ENCODE measurements at places on chromosomes 13 and 19. TPM values are rescaled to one million over a fixed set of nuclear protein-coding genes. Genes with fewer than 3 reads are reported as not detected.
A peak's percentile ranks its signal among the peaks of the same experiment; 100 is the strongest.

DNA sequence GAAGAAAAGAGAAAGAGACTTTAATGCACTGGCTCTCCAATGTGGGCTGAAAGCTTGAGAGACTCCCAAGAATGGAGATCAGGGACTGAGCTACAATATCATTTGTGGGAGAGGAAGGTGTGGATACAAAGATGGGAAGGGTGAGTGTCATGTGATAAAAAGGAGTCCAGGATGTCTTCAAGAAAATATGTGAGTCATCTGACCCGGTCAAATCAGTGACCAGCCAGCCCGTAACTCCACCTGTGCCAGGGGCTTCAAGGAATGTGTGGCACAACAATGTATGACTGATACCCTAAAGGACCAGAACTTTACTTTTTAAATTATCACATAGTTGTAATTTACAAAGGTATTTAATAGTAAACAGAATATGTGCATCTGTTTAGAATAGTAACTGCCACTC, 97.2 kb downstream of the DOCK9 start:
- no peak overlapping the region for H3K4me3 ChIP-seq
- peaks cover 2% of the 10 kb centered on the region for H3K4me1 ChIP-seq
- no peaks in the 10 kb centered on the region for H3K27me3 ChIP-seq
- no peak overlapping the region for H3K27ac ChIP-seq
- no peak for DNase-seq

Gene ZNF527
- total RNA-seq: 11.4 TPM

- H3K4me3 ChIP-seq: no peak overlapping the region
- no peak overlapping the region for H3K27ac ChIP-seq
- DNase-seq: no peak
- peaks cover 8% of the 10 kb centered on the region for H3K27me3 ChIP-seq
- H3K4me1 ChIP-seq: no peaks in the 10 kb centered on the region
Observed at GRCh38 chr19:55206664-55207500, 2.4 kb downstream of the PTPRH start.

GRCh38 chr19:54096617-54097106, 3.9 kb downstream of the OSCAR start:
- H3K27ac ChIP-seq: no peak overlapping the region
- no peaks in the 10 kb centered on the region for H3K36me3 ChIP-seq
- peaks cover 16% of the 10 kb centered on the region for H3K27me3 ChIP-seq
- DNase-seq: peak; percentile 56
- H3K4me3 ChIP-seq: no peak overlapping the region
- H3K4me1 ChIP-seq: peaks cover 15% of the 10 kb centered on the region

DNA sequence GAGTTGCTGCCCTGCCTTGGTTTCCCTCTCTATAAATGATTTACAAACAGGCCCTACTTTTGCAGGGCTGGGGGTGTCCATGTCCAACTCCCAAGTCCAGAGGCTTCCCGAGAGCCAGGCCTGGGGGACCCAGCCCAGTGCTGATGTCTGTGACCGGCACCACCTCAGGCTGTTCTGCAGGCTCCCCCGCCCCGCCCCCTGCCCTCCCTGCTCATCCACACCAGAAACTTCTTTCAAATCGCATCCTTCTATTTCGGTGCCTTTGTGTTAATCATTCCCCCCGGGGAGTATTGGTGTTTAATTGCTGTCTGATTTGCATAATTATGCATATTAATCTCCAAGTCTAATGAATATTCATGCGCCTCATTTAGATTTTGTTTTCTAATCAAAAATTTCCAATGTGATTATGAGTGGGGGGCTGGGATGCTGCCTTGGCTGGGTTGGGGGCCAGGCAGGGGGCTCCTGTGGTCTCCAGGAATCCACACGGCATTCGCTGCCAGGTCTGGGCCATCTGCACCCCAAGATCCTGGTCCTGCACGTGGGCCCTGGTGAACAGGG, 19.1 kb downstream of the TCF3 start:
- no peaks in the 10 kb centered on the region for H3K27me3 ChIP-seq
- no peak overlapping the region for H3K4me3 ChIP-seq
- H3K4me1 ChIP-seq: no peaks in the 10 kb centered on the region
- H3K36me3 ChIP-seq: peaks cover 84% of the 10 kb centered on the region

DNA sequence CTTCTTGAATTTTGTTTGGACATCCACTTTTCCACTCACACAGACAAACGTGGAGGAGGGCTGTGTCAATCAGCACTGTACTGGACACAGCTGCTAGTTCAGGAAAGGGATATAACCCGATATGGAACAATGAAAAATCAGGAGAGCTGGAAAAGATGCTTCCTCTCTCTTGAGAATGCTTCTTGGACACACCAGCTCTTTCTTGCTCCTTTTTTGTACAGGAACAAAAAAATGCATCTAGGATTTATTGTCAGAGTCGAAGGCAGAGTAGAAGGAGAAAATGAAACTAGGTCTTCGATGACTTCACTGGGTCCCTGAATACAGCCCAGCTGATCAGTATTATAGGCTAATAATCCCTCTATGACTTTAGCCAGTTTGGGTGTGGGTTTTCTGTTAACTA, 62.2 kb downstream of the PEG3 start:
- H3K27me3 ChIP-seq: no peaks in the 10 kb centered on the region
- no peaks in the 10 kb centered on the region for H3K36me3 ChIP-seq
- no peak overlapping the region for H3K4me3 ChIP-seq
- no peaks in the 10 kb centered on the region for H3K4me1 ChIP-seq

Gene CD37
- total RNA-seq: 1,998 TPM

Gene ZNF737
- 50.1 TPM for total RNA-seq

Gene CEACAM20
- total RNA-seq: not detected

DNA sequence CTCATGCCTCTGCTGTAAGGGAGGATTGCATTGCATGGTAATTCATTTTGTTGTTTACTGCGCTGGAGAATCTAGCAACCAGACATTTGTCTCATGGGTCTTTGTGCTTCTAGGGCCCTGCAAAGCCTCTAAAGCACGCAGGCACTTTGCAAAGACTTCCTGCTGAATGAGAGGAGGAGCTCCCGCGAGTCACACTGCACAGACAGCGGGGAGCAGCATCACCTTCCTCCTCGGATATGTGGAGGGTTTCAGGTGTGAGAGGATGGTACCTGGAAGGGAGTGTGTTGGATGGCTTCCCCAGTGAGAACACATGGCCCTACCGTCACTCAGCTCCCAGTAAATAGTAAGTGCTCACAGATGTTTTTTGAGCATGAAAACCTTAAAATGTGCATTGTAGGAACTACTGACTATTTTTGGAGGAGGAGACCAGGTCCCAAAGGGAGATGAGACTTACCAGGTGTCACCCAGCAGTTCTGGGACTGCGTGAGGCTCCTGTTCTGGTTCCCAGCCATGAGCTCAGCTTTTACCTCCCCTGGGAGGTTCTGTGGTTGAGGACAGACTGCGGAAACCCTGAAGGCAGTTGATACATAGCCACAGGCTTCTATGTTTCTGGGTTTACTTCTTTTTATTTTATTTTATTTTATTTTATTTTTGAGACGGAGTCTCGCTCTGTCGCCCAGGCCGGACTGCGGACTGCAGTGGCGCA, 278.0 kb downstream of the FGF9 start:
- no peak overlapping the region for H3K4me3 ChIP-seq
- no peaks in the 10 kb centered on the region for H3K36me3 ChIP-seq
- DNase-seq: no peak
- peaks cover 8% of the 10 kb centered on the region for H3K4me1 ChIP-seq

DNA sequence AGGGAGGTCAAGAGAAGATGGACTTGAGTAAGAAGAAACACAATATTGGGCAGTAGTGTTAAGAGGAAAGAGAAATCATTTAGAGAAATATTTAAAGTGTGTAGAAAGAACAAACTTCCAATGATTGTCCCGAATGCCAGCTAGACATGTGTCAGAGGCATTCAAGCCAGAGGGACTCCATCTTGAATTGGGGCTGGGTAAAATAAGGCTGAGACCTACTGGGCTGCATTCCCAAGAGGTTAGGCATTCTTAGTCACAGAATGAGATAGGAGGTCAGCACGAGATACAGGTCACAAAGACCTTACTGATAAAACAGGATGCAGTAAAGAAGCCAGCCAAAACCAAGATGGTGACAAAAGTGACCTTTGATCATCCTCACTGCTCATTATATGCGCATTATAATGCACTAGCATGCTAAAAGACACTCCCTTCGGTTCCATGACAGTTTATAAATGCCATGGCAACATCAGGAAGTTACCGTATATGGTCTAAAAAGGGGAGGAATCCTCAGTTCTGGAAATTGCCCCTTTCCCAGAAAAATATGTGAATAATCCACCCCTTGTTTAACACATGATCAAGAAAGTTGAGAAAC, 127.0 kb upstream of the IPO5 start:
- H3K4me1 ChIP-seq: no peaks in the 10 kb centered on the region
- no peaks in the 10 kb centered on the region for H3K27me3 ChIP-seq
- no peak for DNase-seq
- H3K36me3 ChIP-seq: no peaks in the 10 kb centered on the region

Gene GRIN2D
- not detected for total RNA-seq

GRCh38 chr19:41988947-41989346, 5.1 kb downstream of the ATP1A3 start:
- H3K27ac ChIP-seq: no peak overlapping the region
- no peak overlapping the region for H3K4me3 ChIP-seq
- no peaks in the 10 kb centered on the region for H3K36me3 ChIP-seq
- H3K4me1 ChIP-seq: peaks cover 7% of the 10 kb centered on the region

Data from B cell (primary cell).